ENCODE measurements at places on chromosomes 1 and 21.

GRCh38 chr1:28926629-28927265 lies 12.4 kb downstream of the EPB41 start:
- no peak for DNase-seq

- DNase-seq: no peak
Observed at GRCh38 chr1:223772771-223773160, 60.4 kb downstream of the CAPN2 start.

GRCh38 chr1:48026701-48027532 lies 29.7 kb upstream of the TRABD2B start:
- no peak for DNase-seq

- DNase-seq: no peak
Observed at GRCh38 chr1:68433395-68433794, 16.4 kb downstream of the RPE65 start.

DNA sequence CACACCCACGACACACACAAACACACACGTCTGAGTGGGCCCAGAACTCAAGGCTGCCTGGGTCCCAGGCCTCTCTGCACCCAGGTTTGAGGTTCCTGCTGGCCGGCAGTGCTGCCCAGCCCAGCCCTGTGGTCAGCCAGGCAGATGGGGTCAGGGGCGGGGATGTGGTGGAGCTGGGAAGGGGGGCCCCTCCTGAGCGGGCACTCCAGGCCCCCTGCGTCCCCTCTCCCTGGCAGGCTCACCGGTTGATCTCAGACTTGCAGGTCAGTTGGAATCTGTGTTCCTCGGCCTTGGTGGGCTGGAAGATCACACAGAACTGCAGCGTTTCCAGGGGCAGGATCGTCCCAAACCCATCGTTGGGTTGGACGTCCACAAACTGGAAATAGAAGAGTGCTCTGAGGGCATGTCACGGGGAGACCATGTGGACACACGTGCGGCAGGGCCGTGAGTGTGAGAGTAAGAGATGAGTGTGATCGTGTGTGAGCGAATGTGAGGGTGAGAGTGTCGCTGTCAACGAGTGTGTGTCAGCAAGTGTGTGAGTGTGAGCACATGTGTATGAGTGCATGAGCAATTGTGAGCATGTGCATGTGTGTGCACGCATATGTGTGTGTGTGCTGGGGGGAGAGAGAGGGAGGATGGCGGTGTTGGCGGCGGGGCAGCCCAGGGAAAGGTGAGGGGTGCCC lies 19.7 kb upstream of the TMEM52 start:
- DNase-seq: no peak

DNA sequence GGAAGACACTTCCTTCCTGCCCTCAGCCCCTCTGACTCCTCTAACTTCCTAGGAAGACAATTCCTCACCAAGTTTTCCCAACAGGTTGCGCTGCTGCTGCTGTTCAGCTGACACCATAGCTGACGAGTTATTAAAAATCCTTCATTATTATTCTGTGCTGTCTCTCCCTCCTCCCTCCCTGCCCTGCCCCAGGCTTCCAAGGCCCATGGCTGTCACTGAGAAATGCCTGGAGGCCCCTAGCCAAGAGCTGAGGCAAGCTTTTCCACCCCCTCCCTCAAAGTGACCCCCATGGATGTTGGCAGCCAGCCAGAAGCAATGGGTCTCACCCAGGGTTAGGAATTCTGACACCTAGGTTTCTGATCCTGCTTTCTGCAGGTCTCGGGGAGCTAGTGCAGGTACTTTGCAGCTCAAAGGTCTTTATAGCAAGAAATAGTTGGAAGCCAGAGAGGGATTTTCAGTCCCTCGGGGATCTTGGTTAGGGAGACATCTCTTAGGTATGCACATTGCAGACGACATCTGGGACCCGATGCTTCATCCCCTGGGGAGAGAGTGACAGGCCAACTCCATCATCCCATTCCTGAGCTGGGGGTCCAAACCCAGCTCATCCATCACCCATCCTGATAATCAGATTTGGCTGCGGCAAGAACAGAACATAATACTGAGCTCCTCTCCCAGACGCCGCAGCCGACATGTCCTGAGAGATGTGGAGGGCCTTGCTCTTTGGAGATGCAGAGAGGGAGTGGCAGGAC lies 65.0 kb downstream of the KIRREL1 start:
- no peak for DNase-seq

DNA sequence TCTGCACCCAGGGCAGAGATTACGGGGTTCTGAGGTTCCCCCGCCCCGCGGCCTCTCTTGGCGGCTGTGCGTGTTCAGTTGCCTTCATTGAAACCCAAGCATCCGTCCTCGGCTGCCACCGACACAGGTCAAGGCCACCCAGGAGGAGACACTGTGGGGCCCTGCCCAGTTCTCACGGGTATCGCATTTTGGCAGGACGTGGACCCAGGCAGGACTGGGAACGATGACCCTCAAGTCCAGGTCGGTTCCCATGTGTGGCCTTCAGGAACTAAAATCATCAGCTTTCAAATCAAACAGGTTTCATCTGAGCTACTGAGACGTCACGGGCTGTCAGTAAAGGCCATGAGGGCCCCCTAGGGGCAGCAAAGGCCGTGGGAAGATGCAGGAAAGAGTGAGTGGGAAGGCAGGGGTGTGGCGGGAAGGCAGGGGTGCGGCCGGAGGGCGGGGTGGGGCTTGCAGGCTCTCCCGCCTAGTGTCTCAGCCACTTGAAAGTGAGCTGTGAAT lies 7.0 kb upstream of the C1orf174 start:
- DNase-seq: no peak

GRCh38 chr1:165052431-165052830 lies 304.1 kb downstream of the LMX1A start:
- no peak for DNase-seq

- no peak for DNase-seq
Observed at GRCh38 chr1:147598621-147599361, 57.5 kb downstream of the BCL9 start.

DNA sequence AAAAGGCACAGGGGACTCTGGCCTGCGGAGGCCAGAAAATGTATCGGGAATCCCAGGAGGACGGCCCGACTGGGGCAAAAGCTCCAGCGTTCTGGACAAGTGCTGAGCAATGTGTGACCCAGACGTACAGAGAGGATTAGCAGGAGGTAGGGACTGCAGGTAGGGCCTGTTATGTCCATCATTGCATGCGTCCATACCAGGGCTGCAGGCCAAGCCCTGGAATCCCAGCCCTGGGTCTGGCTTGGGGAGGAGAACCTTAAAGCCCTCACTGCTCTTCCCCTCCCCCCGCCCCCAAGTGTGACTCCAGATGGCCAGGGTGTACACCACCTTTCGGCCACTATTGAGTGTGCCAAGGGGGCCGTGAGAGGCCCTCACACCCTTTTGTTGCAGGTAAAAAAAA lies 2.0 kb downstream of the RNF207 start:
- DNase-seq: no peak

DNA sequence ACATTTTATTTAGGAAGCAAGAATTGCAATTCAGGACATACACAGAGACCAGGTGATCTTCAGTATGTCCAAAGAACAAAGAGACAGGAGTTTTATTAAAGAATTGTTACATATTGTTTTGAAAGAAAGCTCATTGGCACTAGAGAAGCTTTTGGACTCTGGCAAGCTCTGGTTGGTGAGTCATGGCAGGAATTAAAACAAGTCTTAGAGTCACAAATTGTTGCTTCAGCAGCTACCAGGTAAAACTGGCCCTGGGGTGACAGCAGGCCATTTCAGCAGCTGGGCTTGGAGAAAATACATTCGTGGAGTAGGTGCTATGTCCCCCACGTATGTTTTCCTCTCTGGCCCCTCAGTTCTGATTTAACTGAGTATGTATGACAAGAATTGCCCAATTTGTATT lies 58.8 kb downstream of the MAP3K21 start:
- no peak for DNase-seq

DNA sequence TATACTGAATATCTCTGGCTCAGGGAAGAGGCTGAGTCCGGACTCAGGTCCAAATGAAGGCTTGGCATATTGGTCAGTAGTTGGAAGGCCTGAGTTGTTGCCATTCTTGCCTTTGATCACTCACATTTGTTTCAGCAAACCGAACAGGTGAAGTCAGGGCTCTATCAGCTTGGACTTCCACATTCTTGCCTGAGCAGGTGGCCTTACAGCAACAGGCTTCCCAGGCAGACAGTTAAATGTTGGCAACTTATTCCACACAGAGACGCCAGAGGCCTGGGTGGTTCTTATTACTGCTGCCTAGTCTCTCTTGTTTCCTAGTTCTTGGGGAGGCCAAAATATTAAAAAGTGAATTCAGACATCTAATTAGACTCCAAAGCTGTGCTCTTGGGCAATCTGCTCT lies 36.6 kb downstream of the XCL2 start:
- DNase-seq: no peak

GRCh38 chr1:227043755-227044154 lies 103.7 kb downstream of the COQ8A start:
- no peak for DNase-seq

Measured in BJ (cell line).